ENCODE measurements at places on chromosomes 6 and 20.

DNA sequence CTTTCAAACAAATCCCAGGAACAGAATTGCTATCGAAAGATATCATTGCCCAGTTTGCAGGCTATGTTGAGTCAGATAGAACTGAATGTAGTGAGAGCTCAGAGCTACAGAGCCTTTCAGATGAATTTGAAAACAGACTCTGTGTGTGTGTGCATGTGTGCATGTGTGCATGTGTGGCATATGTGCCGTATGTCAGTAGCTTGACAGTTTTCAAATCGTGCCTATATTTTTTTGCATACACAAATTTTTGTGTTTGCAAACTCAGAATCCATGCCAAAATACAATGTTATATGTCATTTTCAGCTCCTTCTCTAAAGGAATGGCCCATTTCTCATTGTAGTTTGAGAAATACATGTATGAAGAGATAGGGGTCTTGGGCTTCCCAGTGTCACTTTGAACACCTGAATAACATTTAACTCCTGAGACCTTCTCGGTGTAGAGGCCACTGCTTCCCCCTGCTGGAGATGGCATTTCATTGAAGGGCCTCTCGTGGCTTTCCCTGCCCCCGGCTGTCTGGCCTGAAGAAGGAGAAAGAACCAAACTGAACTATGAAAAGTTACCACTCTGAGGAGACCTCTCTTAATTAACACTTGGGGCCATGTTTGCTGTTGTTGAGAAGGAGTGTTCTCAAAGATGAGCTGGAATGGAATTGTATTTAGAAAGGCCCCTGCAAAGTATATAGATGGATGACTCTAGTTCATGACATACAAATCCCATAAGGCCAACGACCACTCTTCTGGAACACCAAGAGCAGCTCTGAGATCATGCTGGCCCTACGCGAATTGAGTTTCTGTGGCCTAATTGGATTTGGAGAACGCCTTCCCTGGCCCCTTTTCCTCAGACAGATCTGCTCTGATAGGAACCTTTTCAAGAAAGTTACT lies 58.7 kb downstream of the VAPB start:
- peak; percentile 77 for DNase-seq

- no peak for DNase-seq
Observed at GRCh38 chr6:143939364-143939763, 68.7 kb downstream of the PLAGL1 start.

GRCh38 chr6:33740794-33741193 lies 5.9 kb downstream of the IP6K3 start:
- DNase-seq, result no peak

- peak; percentile 44 for DNase-seq
Observed at GRCh38 chr20:36093025-36093803, 61.3 kb upstream of the EPB41L1 start.

DNA sequence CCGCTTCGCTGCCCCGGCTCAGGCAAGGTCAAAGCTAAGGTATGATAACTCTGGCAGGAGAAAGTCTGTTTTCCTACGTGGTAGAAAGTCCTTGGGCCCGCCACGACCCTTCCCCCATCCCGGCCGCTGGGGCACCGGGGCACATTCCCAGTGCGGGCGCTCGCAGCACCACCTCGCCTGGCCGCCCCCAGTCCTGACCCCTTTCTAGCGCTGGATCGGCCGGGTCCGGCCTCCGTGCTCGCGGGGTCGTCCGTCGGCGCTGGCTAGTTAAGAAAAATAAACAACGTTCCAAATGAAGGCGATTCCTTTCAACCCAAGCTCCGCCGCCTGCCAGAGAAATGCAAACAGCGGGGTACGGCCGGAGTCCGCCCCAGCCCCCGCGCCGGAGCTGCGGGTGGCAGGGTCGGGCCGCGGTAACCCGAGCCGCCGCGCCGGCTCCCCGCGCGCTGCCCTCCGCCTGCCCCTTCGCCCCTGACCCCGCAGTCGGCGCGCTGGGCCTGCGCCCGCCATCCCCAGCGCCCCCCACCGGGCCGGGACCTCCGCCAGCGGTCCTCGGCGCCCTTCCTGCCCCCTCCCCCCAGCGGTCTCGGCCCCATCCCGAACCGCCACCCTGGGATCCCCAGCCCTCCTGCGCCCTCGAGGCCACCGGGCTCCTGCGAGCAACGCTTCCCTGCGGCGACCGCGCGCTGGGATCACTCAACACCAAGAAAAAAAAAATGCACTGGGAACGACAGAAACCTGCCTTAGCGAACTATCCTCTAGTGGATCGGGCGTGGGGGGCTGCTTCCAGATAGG lies 37.6 kb downstream of the NCR2 start:
- DNase-seq, result no peak

DNA sequence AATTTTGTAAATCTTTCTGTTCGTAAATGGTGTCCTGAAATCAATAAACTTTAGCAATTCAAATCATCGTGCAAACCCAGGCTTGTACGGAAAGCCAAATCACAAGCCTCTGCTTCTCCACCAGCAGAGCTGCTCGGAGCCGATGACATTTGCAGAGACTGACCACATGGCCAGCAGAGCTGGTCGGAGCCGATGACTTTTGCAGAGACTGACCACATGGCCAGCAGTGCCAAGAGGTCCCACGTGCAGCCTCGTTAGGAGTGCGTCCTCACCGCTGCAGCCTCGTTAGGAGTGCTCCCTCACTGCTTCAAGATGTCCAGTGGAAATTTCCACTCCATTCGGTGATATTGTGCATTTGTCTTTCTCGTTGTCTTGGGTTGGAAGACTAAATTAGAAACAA lies 28.5 kb downstream of the SMOC2 start:
- DNase-seq, result no peak

DNA sequence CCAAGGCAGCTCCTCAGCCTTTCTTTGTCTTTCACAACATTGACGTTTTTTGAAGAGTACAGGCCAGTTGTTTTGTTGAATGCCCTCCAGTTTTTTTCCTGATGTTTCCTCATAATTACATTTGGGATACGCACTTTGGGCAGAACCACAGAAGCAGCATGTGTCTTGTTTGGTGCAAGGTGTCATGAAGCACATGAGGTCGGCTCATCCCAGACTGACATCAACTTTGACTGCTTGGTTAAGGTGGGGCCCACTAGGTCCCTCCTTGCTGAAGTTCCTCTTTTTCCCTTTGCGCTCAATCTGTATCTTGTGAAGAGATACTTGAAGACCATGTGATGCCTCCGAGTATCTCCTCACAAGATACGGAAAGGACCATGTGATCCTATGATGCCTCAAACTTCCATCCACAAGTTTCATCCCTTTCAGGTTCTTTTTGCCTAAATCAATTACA lies 10.5 kb downstream of the SNAI1 start:
- peak; percentile 61 for DNase-seq

- no peak for DNase-seq
Observed at GRCh38 chr6:139862311-139862710, 487.9 kb upstream of the CITED2 start.

GRCh38 chr6:166826264-166826663 lies 130.1 kb downstream of the RNASET2 start:
- no peak for DNase-seq

- no peak for DNase-seq
Observed at GRCh38 chr20:21391185-21391971, 5.9 kb downstream of the NKX2-4 start.

DNA sequence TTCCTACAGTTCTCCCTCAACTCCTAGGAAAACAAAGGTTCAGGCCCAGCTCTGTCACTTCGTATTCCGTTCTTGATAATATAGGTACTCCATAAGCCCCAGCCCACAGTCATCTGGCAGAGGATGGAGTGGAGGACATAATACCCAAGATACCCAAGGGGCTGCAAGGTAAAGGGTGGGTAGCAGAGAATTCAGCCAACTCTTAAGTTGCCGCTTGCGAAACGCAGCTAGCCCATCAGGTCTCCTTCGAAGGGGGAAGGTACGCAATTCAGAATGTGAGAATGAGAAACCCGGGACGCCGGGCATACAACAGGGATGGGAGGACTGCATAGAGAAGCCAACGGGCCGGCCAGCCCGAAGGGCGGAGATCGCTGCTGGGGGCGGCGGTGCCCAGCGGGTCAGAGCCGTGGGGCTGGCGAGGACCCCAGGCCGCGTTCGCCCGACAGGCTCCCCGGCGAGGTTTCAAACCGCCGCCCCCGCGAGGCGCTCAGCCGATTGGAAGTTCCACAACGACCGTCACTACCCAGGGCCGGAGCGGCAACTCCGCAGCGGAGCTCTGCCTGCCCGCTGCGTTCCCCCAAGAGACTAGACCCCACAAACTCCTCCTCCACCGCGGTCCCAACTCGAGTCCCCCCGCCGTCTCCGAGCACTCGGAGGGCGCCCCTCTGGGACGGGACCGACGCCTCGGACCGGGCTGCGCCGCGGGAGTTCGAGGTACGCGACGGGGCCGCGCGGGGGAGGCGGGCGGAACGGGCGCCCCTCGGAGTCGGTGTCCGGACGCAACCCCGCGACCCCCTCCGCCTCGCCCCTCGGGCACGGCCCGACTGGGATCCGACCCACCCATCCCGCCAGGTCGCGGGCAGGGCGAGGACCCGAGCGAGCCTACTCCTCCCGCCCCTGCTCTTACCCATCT lies 911 bp downstream of the CDK19 start:
- DNase-seq, result peak; percentile 80

- DNase-seq, result no peak
Observed at GRCh38 chr20:38200646-38201045, 35.6 kb upstream of the TGM2 start.

DNA sequence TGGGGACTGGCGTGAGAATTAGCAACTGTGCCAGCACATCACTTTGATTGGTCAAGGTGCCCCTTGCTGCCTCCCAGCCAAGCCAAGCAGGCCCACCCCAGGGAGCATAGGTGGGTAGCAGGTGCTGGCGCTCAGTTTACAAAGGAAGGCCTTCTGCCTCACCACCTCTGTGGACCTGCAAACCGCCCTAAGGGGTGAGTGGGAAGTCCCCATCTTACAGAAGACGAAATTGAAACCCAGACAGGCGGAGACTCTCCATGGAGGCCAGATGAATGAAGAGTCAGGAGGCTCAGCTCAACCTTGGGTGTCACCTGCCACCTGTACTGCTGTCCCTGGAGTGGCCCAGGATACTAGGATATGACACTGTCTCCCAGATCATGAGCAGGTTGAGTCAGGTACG lies 21.5 kb upstream of the MAS1L start:
- no peak for DNase-seq

GRCh38 chr20:56368351-56369134 lies 9.8 kb downstream of the FAM210B start:
- DNase-seq, result no peak

DNA sequence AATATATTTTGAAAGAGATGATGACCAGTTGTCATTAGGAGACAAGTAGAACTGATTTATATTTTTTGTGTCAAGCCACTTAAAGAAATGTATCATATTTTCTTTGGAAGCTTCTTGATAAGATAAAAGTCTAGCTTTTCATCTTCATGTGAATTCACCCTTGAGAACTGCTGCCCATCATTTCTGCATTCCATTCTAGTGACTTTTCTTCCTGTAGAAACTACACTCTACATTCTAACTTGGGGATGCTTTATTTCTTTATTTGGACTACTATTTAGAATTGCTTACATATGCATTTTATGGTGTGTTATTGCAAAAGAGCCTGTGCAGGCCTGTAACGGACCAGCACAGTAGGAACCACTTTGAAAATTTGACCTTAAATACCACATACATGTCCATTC lies 335.0 kb upstream of the KCNQ5 start:
- DNase-seq, result no peak

DNA sequence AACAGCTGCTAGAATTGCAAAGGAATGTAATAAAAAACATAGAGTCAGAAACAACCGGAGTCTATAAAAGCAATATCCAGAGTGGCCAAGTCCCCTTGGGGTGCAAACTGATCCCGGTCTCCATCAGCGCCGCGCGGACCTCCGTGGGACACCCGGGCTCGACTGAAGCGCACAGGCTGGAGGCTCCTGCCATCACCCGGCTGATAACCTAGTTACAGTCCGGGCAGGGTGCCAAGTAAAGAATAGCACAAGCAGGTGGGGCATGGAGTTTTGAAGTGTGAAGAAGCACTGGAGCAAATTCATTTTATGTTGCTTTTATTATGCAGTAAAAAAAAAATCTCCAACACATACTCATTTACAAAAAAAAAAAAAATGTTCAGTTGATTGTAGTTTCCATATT lies 205.1 kb upstream of the GMDS start:
- peak; percentile 34 for DNase-seq

- DNase-seq, result no peak
Observed at GRCh38 chr20:4306206-4306605, 290.8 kb upstream of the RNF24 start.

DNA sequence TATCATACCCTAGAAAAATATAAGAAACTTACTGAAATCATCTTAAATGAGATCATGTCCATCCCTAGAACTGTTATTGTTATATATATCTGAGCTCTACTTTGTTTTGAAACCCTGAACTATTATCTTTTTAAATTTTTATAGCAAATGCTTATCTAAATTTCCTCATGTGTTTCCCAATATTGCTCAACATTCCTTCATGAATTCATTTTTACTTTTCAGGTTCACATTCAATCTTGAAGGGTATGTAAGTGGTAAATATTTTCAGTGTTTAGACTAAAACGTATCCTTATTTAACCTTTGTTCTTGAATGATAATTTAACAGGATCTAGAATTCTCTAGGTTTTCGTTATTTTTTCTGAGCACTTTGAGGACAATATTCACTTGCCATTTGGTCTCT lies 23.9 kb downstream of the PDE7B start:
- no peak for DNase-seq

GRCh38 chr6:167058261-167058660 lies 59.1 kb downstream of the CEP43 start:
- DNase-seq, result no peak

DNA sequence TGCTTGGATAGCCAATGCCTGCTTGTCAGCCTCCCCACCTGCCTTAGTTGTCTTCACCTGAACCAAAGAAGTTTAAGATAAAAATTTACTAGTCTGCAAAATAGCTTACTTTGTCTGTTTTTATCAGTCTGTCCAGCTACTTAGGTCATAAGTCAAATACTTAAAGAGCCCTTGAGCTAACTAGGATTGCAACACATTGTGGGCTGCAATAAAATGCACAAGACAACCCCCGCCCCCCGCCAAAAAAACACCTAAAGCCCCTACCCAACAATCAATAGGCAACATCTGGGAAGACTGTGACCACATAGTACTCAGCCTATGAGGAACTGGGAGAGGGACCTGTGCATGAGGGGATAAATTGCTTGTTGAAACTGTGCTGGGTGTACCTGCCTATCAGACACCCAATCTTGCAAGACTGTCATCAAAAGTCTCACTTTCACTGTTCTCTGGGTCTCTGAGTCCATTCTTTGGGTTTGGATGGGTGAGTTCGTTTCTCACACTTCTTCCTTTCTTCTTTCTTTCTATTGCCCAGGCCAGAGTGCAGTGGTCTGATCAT lies 27.3 kb upstream of the ABCC10 start:
- no peak for DNase-seq

- no peak for DNase-seq
Observed at GRCh38 chr20:33477386-33478234, 12.3 kb upstream of the CBFA2T2 start.

DNA sequence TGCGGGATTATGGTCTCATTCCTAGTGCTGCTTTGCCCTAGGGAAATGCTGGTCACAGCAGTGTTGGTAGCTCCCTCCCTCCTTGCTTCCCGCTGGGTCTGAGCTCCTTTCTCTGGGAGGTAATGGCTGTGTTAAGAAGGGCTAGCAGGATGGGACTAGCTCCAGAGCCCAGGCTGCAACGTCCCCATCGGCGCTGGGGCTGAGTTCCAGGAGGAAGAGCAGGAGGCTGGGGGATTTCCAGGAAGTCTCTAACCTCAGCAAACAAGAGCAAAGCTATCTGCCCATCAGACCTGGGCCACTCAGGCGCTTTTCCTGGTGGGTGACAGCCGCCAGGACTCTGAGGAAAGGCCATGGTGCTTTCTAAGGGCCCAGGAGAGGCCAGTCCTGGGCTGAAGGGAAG lies 174.2 kb downstream of the DLL1 start:
- DNase-seq, result no peak
